ENCODE measurements at places on chromosomes 2 and 18.

- no peak for DNase-seq
Measured at GRCh38 chr2:30545875-30546274, 98.8 kb downstream of the LCLAT1 start.

GRCh38 chr2:192437653-192438052 is 242.9 kb upstream of the TMEFF2 start:
- no peak for DNase-seq

GRCh38 chr18:32520771-32521170 is 50.1 kb upstream of the GAREM1 start:
- no peak for DNase-seq

DNA sequence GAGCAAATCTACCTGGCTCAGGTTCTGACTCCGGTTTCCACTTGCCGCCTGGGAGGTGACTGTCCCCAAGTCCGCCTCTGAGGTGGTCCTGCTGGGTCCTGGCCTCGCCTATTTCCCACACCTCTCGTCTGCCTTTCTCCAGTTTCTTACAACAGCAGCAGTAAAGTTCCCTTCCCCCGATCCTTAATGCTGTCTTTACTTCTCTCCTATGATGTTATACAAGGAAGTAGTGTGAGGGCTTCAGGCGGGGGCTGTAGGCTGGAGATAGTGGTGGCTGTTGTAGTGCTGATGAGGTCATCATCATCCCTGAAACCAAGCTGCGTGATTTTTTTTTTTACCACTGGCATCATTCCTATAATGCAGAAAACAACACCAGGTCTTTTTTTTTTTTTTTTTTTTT is 18.9 kb downstream of the TGIF1 start:
- no peak for DNase-seq

DNA sequence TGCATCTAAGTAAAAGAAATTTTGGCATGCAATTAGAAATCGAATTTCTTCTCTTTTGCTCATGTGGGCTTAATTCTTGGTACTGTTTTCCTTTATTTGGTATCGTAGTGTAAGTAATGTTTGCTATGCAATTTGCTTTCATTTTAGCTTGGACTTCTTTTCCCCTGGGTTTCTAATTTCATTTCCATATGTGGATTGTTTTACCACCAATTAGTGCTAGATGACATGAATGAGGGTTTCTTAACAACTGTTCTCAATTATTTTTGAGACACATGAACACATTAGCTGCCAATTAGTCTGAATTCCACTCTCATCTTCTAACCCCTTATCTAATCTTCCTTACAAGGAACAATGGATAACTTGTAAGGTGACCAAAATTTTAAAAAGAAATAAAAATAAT is 1047.2 kb upstream of the PIK3C3 start:
- DNase-seq = peak; percentile 45

DNA sequence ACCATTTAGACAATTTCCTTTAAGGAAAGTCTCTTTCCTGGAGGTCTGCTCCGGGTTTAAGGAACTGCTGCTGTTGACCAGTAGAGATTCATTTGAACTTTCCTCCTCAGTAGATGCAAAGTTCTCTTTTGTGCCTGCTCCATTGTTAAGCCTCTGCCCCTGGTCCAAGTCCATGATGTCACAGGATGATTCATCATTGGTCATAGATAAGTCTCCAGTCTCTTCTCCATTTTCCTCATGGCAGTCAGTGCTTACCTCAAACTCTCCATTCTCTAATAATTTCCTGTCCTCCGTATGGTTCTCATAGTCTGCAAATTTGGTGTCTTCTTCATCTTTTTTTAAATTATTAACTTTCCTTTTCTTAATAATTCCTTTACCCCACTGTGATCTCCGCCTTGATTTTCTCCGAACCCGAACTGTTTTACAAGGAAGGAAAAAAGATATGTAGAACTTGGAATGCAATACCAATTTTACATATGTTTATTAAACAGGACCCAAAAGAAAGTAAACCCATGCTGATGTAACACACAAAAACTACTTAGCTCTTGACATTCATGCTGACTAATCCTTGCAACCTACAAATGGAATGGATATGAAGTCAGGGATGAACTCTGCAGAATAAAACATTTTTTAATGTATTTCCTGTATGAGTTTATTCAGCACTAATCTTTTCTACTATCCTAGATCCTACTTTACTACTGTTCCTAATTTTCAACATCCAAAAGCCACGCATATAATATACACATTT is 169.1 kb downstream of the ATAD2B start:
- DNase-seq = no peak

DNA sequence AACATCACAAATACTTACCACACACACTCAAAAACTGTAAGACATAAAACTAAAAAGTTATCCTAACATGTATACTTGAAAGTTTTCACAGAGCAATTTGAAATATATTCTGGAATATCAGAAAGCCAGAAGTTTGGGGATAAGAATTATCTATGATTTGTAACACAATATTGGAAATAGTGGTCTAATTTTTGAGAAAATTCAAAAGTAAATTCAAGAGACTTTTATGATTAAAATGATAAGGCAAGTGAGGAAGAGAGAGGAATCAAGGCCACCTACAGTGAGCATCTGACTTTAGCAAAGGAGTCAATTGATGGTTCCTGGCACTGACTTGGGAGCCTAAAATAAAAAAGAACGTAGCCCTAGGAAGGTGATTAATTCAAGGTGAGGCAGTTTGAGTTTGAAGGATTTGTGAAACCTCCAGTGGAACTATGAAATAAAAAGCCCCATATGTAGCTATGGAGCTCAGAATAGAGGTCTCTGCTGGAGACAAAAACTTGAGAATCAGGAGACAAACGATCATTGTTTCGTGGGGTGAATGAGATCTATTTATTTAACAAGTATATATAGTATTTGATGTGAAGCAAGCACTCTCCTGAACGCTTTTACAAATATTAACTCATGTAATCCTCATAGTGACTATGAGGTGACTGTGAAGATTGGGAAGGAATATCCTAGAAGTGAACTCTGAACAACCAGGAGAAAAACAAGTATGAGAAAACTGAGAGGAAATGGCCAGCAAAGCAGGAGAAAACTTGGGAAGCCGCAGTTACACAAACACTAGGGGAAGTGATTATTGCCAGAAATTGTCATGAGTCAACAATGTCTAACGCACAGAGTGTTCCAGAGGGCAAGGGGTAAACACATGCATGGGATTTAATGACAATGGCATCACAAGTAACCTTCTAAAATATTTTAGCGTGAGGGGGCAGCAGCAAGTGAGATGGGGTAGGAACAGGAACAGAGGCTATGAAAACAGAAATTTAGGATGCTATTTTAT is 12.8 kb downstream of the TFPI start:
- no peak for DNase-seq

GRCh38 chr2:218745160-218745558 is 34.5 kb downstream of the TTLL4 start:
- DNase-seq = no peak

GRCh38 chr2:174682007-174682577 is 82.2 kb downstream of the CHRNA1 start:
- DNase-seq = no peak

DNA sequence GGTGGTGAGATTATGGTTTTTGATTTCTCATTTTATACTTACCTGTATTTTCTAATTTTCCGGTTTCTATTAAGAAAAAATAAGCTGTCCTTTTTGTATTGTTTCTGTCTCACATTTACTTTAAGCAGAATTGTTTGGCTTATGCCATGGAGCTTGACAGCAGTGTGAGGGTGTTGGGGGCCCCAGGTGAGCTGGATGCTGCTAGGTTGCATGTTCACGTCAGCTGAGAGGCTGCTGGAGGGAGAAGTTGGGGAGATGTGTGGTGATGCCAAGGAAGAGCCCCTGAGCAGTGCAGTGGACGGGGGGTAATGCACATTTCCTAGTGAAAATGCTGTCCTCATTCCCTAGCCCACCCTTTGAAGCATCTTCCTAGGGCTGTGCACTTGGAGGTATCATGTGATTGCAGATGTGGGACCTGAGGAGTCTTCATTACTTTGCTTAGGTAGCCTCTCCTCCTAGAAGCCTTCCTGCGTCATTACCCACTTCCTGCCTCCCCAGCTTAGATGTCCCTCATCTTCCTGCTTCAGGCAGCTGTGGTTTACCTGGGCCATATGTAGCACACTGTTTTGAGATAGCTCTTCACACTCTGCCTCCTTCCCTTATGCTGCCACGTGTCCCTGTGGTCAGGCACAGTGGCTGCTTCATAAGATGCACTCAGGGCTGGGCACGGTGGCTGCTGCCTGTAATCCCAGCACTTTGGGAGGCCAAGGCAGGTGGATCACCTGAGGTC is 16.2 kb downstream of the ATG16L1 start:
- DNase-seq = no peak

GRCh38 chr2:47234456-47234855 is 79.3 kb upstream of the STPG4 start:
- DNase-seq = no peak

All from NCI-H1105 (cell line).